Activated T-helper 17 cell treated with anti-CD3 and anti-CD28 coated beads, Interleukin-2, amount 50 U/mL, for 72 hours (primary cell): ENCODE measurements at places on chromosomes 13 and 19. TPM values are rescaled to one million over a fixed set of nuclear protein-coding genes. Genes with fewer than 3 reads are reported as not detected.
A peak's percentile ranks its signal among the peaks of the same experiment; 100 is the strongest.

SIAH3 gene
- 0.06 TPM for total RNA-seq

CYP2A6 gene
- not detected for total RNA-seq

S1PR4 gene
- 60.6 TPM for total RNA-seq

DNA sequence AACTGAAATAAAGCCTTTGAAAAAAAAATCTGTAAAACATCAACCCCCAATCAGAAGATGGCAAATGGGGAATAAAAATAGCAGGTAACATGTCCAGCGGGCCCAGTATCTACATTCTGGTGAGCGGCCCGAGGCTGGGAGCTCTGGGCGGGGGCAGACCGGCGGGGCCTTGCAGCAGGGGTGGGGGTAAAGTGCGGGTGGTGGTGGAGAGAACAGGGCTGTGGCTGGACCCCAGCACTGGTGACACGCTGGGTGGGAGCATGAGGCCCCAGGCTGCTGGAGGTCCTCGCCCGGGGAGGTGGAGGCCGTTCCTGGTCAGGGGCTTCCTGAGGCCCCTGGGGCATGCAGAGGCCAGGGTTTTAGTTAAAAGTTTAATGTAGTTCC, 1.7 kb downstream of the CAPS start:
- ATAC-seq: no peak

DNA sequence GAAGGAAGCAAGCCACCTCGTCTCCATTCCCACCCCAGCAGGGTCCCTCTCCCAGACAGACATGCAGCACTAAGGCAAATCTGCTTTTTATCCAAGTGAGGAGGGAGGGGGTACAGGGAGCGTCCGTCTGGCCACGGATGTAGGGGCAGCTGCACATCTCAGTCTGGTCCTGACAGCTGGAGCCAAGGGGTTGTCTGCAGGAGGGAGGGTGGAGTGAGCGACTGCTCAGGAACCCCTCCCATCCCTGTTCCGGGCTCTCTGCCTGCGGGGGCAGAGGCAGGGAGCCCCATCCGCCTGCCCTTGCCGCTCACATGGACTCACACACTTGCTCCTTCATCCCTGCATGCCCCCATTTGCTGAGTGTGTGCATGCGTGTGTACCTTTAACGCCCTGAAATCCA, 2.5 kb downstream of the TMEM190 start:
- no peak for ATAC-seq

EDNRB gene
- total RNA-seq: not detected

DNA sequence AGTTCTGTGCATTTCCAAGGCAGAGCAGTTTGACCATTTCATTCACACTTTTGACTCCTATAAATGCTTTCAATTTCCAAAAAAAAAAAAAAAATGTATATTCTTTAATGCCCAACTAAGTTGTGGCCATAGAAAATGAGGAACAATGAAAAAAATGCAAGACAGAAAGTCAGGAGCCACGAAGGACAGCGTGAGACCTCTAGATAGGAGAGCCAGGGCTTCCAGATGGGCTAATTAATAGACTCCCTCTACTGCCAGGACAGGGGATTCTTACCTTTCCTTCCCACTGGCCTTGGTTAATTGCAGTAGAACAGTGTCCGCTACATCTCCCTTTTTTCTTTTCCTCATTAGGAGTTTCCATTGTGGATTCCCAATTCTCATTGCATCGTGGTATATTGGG, 8.6 kb downstream of the FPR3 start:
- ATAC-seq: no peak

ZNF585A gene
- 5.2 TPM for total RNA-seq

DNA sequence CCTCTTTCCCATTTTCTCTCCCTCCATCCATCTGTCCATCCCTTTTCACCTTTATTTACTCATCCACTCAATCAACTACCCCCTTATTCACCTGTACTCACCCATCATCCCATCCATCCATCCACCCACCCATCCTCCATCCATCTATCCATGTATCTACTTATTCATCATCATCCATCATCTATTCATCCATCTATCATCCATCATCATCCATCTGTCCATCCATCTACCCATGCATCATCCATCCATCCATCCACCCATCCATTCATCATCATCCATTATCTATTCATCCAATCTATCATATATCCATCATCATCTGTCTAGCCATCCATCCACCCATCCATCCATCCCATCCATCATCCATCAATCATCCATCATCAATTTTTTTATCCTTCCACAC, 48.3 kb upstream of the ZNF536 start:
- no peak for ATAC-seq

ADGRE3 gene
- not detected for total RNA-seq

GIPR gene
- total RNA-seq: 7.5 TPM

- no peak for ATAC-seq
Observed at GRCh38 chr13:67421475-67421874, 191.3 kb upstream of the PCDH9 start.

IZUMO1 gene
- total RNA-seq: not detected

ZBTB32 gene
- 138 TPM for total RNA-seq

DNA sequence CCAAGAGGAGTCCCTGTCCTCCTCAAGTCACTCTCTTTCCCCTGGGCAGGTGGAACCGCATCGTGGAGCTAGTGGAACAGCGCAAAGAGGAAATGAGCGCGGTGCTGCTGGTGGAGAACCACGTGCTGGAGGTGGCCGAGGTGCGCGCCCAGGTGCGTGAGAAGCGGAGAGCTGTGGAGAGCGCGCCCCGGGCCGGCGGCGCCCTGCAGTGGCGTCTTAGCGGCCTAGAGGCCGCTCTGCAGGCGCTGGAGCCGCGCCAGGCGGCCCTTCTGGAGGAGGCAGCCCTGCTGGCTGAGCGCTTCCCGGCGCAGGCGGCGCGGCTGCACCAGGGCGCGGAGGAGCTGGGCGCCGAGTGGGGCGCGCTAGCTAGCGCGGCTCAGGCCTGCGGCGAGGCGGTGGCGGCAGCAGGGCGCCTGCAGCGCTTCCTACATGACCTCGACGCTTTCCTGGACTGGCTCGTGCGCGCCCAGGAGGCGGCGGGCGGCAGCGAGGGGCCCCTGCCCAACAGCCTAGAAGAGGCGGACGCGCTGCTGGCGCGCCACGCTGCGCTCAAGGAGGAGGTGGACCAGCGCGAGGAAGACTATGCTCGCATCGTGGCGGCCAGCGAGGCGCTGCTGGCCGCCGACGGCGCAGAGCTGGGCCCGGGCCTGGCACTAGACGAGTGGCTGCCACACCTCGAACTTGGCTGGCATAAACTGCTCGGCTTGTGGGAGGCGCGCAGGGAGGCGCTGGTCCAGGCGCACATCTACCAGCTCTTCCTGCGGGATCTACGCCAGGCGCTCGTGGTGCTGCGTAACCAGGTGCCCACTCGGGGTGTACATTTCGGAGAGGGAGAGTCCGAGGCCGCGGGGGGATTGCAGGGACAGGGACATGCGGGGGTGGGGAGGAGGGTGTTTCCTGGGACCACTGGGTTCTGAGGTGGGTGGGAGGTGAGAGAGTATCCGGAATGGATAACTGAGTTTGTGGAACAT, 52.8 kb downstream of the SPTBN4 start:
- ATAC-seq: peak; percentile 12

PLPPR3 gene
- total RNA-seq: not detected

C5AR1 gene
- 2.4 TPM for total RNA-seq

DNA sequence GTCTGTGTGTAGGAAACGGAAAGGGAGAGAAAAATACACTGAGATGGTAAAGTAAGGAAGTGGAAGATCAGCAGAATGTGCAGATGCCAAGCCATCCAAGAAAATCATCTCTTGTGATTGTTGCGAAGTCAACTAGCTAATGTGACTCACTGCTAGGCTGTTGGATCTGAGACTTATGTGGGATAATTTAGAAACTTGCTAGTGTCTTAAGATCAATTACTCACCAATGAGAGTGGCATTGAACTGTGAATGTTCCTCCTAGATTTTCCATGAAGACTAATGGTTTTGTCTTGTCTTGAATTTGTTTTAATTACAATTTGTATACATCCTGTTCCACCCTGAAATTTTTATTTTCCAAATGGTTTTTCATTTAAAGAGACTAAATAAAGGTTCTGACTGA, 771.6 kb downstream of the EFNB2 start:
- ATAC-seq: no peak

NOTCH3 gene
- total RNA-seq: 0.06 TPM

DNA sequence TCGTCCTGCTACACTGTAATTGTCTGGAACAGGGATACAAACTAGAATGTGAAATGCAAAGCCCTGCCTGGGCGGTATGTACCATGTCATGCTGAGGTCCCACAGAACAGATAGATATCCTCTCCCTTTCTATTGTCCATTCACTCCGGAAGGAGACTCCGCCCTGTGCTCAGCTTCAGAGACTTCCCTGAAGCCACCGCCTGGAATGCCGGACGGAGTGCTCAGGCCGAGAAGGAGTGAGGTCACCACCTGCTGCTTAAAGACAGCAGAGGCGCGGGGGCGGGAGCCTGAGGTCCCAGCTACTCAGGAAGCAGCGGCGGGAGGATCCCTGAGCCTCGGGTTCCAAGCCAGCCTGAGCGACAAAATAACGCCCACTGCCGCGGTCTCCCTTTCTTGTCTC, 890 bp upstream of the ZNF611 start:
- no peak for ATAC-seq

- ATAC-seq: no peak
Observed at GRCh38 chr13:38167164-38167822, 182.4 kb upstream of the UFM1 start.

TMEM86B gene
- total RNA-seq: 8.5 TPM

ZNF709 gene
- 1.6 TPM for total RNA-seq

HIPK4 gene
- not detected for total RNA-seq

RDH8 gene
- total RNA-seq: 0.26 TPM

- no peak for ATAC-seq
Observed at GRCh38 chr13:75372923-75373841, 108.8 kb downstream of the TBC1D4 start.

GRCh38 chr13:50069261-50069660, 54.0 kb downstream of the KCNRG start:
- no peak for ATAC-seq

GRCh38 chr13:83048419-83048818, 833.9 kb downstream of the SLITRK1 start:
- no peak for ATAC-seq

LILRB1 gene
- total RNA-seq: not detected

- no peak for ATAC-seq
Observed at GRCh38 chr19:54047616-54048015, 16.1 kb downstream of the VSTM1 start.

DNA sequence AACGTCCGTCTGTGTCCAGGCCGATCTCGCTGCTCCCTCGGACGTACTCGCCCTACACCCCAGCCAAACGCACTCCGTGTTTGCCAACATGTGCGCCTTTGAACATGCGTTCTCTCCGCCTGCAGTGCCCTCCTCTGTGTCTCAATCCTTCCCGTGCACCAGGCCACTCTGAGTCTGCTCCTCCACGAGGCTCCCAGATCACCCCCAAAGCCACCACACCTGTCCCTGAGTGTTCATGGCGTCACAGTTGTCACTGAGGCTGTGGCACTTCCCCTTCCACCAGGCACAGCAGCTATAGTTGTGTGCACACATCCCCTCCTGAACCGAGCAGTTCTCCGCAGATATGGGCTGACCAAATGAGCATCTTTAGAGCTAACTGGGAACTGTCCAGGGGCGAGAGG, 35.6 kb downstream of the RASA3 start:
- no peak for ATAC-seq

LGALS4 gene
- total RNA-seq: 1.7 TPM

DNA sequence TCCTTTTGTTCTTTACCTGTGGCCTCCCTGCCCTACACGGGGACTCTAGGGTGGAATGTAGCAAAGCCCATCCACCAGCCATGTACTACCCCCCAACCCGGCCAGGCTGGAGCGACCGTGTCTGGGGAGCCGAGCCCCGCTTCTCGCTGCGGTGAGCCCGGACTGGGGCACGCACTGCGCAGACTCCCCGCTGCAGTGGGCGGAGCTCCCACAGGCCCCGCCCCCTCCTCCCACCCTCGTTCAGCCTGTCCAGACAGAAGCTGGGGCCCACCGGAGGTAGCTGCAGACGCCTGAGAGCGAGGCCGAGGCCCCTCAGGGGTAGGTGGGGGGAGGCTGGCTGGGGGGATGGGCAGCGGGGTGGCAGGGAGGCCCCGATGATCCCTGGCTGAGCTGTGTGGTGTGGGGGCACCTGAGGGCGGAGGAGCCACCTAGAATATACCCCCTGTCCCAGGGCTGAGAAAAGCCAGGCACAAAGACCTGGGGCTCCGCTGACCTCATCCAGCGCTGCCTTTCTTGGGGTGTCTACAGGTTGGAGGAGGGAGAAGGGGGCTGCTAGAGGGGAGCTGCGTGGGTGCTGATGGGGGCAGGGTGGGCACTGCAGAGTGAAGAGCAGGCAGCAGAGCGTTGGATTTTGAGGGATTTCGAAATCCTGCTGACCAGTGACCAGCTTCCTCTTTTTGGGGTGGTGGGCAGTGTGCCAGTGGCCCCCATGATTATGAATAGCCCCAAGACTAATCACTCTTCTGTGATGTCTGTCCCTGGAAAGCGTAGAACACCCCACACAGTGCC, 17.3 kb downstream of the PLD3 start:
- peak; percentile 60 for ATAC-seq

DNA sequence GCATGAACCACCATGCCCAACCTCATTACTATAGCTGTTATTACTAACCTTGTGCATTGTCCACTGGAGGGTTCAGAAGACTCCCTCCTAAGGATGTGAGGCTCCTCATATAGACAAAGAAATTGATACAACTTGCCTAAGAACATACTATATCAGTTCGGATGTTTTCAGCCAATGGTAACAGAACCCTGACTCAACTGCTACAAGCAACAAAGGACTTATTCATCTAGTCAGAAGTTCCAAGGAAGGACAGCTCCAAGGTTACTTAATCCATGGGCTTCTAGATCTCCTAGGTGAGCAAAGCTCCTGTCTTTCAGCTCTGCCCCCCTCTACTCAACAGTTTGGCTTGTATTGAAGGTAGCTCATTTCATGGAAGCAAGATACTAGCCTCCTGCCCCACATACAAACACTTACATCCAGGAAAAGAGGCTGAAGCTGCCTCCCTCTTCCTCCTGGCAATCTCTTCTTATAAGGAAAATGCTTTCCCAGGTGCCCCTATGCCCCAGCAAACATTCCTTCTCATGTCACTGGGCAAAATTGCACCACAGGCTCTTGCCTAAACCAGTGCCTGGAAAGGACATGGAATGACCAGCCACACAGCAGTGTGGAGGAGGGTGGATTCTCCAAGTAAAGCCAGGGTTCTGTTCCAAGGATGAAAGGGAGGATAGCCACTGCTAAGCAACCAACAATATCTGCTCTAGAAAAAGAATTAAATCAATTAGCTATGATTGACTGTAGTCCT, 497.8 kb downstream of the FOXO1 start:
- ATAC-seq: no peak

GRCh38 chr13:28035146-28035782, 46.8 kb upstream of the URAD start:
- peak; percentile 40 for ATAC-seq

TBCB gene
- total RNA-seq: 162 TPM

GRCh38 chr19:27393591-27393990, 1819.4 kb downstream of the UQCRFS1 start:
- ATAC-seq: no peak

MADCAM1 gene
- not detected for total RNA-seq
